ENCODE measurements at places on chromosomes 5 and 9.

DNA sequence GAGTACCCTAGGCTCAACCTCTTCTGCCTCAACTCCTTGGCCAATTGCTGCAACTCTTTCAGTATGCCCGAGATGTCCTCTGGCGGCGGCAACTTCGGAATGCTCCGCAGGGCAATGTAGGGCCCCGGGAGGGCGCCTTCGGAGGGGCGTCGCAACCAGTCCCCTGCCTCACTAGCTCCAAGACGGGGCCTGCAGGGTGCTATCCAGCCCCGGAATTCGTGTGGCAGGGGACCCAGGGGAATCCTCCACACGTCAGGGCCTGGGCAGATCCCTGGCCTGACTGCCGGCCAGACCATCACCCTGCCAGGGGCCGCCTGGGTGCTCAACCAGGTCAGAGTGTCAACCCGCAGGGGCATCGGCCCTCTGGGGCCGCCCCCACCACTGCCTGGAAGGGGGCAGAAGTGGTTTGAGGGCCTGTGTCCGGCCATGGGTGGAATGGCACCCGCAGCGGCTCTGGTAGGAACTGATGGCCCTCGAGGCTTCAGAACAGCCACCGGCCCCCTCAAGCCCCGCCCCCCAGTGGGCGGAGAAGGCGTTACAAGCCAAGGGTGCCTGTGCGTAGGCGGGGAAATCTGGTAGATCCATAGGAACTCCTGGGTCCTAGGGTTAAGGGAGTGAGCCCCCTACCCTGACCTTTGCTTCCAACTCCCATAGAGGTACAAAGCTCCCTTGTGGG is at the start of gene POU5F2:
Gene POU5F2 (minus strand): TSS at position 465 of the 676 bp plus-strand sequence. CDS start 37 bp downstream, at position 428.
- no peak for DNase-seq

GRCh38 chr9:27292659-27293405 is 4.1 kb downstream of the EQTN start:
- no peak for DNase-seq

DNA sequence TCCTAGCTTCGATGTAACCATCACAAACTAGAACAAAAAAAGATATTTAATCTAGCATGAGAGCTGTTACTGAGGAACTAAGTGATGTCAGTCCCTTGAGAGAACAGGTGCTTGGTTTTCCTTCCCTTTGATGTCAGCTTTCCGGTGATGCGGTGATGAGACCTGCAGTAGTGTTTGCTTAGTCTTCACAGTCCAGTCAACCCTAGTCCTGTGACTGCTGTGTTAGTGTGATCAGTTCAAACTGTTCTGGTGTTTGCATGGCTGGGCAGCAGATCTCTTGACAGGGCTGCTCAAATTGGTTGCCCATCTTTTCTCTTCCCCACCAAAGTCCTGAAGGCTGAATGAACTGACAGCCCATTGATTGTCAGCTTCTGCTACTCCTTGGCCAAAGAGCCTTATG is 608.6 kb upstream of the DAB2 start:
- DNase-seq, result no peak

DNA sequence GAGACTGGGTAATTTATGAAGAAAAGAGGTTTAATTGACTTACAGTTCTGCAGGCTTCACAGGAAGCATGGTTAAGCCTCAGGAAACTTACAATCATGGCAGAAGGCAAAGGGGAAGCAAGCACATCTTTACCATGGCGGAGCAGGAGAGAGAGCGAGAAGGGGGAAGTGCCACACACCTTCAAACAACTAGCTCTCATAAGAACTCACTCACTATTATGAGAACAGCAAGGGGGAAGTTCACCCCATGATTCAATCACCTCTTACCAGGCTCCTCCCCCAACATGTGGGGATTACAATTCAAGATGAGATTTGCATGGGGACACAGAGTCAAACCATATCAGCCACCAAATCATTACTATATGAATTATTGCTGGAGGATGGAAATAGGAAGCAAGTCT is 30.3 kb upstream of the STX17 start:
- no peak for DNase-seq

DNA sequence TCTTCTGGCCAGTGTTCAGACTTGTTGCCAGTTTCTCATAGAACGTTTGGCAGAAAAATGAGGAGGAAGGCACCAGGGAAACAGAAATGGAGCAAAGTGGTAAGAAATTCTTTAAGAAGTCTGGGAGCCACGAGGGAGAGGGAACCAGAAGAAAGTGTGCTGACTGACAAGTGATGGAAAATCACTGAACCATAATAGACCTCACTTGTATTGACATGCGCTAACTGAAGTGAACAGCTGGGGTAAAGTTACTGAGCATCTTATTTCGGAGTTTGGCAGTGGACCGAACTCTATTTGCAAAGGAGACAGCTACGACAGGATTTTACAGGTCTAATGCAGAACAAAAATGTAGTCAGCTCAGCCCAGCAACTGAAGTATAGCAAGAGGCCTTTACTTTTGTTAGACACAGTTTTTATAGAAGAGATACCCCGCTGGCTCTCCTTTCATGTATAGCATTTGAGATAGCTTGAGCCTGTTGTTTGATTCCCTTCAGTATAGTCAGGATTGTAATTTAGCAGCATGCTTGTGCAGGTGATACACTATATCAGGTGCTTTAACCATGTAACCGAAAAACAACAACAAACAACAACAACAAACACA is 53.6 kb downstream of the HMHB1 start:
- no peak for DNase-seq
